ENCODE measurements at places on chromosomes 1 and 21.

- DNase-seq: no peak
Observed at GRCh38 chr1:222953585-222953984, 138.7 kb downstream of the DISP1 start.

- DNase-seq: no peak
Observed at GRCh38 chr1:42793824-42794223, 9.0 kb downstream of the TMEM269 start.

DNA sequence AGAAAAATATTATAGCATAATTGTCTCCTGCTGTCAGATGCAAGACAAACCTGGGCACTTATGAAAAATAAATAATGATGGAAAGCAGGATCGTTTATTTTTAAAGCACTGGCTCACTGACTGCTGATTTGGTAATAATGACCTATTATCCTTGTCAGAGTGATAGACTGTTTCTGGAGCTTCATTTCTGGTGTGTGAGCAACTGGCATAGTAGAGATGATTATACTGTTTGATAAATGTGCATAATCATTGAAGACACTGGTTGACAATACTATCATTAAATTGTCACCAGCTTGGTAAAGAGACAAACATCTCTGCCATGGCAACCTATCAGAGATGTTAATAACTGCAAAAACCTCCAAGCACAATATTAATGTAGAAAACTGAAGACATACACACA, 179.9 kb upstream of the ZNF644 start:
- peak; percentile 25 for DNase-seq

- DNase-seq: no peak
Observed at GRCh38 chr1:15411593-15412137, 2.0 kb downstream of the EFHD2 start.

DNA sequence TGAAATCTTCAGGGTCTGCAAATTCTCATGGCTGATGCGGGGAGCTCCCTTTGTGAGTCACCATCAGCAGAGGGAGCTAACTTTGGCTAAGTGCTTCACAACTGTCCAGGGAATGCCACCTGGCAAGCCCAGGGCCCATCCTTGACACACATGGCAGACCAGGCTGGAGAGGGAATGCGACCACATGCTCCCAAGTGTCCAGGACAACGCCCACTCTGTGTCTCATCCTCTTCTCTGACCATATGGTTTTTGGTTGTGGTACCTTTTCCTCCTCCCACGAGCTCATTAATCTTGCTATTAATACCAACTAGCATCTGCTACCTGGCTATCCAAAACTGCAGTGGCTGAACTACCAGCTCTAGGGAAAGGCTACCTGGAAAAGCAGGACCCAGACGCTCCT, 37.1 kb upstream of the CLSTN1 start:
- no peak for DNase-seq

- DNase-seq: no peak
Observed at GRCh38 chr21:41647806-41648561, 118.9 kb downstream of the RIPK4 start.

GRCh38 chr1:214318956-214319736, 38.2 kb downstream of the SMYD2 start:
- DNase-seq: no peak

DNA sequence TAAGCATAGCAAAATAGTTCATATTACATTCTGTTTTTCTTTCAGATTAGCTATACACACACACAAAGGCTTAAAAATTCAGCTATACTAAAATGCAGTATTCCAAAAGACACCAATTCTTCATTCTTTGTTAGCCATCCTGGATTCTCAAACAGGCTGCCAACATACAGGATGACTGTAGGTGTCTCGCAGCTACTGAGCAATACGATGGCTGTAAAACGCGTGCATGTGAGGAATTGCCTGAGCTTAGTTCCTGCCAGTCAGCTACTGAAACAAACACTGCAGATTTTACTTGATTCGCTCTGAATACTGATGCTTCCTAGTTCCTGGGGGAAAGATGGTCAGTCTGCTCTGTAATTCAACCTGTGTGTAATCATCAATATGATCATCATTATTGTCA, 24.7 kb upstream of the HMGN1 start:
- no peak for DNase-seq

DNA sequence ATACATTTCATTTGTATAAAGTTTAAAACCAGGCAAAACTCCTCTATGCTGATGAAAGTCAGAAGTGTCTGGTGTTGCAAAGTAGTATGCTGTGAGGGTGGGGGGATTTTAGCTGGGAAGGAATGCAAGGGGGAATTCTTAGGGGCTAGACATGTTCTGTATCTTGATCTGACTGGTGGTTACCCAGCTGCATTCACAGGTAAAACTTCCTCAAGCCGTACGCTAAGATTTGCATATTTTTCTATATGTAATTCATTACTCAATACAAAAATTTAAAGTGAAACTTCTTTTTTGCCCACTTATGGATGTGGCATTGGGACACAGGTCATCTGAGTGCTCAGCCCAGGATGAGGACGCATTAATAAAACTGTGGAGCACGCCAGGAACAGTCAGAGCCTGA, 323.3 kb downstream of the PAPPA2 start:
- no peak for DNase-seq

DNA sequence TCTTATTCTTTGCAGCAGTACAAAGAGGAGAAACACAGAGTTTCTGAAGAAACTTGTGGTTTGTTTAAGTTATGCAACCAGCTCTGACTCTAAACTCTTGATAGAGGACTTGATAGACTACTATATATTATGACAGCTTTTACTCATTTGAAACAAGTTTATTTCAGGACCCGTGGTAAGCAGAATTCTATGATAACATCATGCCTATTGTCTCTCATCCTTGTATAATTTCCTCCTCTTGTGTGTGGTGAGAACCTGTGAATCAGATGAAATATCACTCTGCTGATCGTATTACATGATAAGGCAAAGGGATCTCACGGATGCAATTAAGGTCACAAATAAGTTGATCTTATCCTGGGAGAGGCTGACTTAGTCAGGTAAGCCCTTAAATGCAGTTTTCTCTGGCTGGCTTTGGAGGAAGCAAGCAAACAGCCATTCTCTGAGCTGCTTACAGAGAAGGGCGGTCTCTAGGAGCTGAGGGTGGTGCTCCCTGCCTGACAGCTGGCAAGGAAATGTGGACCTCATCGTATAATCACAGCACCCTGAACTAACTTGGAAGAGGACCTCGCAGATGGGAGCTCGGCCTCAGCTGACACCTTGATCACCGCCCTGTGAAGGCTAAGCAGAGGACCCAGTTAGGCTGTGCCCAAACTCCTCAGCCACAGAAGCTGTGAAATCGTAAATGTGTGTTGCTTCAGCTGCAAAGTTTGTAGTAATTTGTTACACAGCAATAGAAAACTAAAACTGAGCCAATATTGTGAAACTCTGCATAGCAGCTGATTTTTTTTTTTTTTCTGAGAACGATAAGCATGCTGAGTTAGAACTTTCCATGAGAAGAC, 151.1 kb upstream of the DPT start:
- DNase-seq: no peak

- DNase-seq: no peak
Observed at GRCh38 chr1:64100791-64101190, 102.6 kb upstream of the UBE2U start.

GRCh38 chr21:40768056-40768455, 78.9 kb downstream of the DSCAM start:
- no peak for DNase-seq

DNA sequence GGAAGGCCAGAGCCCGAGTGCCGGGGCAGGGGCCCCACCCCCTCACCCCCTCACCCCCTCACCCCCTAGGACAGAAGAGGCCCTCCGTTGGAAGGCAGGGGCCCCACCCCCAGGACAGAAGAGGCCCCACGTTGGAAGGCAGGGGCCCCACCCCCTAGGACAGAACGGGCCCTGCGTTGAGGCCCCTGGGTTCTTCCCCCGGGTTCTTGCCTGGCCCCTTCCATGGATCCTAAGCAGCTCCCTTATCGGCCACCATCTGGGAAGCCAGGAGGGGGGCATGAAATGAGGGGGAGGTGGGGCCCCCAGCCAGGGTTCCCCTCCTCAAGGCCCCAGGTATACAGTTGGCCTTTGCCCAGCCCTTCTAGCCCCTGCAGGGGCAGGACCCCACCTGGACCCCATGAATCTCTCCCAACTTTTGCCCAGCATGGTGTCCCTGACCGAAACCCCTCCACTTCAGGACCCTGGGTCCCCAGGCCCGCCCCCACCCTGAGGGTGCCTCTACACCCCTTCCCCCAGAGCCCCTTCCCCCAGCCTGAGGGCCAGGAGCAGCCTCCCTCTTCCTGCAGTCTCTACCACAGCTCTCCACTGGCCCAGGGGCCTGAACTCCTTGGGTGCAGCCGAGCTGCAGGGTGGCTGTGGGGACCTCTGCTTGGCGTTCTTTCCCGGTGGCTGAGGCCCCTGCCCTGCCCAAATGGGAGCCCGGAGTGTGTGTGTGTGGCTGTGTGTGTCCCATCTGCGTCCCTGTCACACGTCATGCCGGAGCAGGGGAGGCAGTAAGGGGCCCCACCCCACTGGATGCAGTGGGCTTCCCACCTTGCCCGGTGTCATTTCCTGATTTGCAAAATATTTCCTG, 4.3 kb upstream of the VWA1 start:
- no peak for DNase-seq

- no peak for DNase-seq
Observed at GRCh38 chr1:171468120-171468750, 17.1 kb upstream of the PRRC2C start.

GRCh38 chr1:201917362-201918033, 28.8 kb downstream of the SHISA4 start:
- DNase-seq: no peak

DNA sequence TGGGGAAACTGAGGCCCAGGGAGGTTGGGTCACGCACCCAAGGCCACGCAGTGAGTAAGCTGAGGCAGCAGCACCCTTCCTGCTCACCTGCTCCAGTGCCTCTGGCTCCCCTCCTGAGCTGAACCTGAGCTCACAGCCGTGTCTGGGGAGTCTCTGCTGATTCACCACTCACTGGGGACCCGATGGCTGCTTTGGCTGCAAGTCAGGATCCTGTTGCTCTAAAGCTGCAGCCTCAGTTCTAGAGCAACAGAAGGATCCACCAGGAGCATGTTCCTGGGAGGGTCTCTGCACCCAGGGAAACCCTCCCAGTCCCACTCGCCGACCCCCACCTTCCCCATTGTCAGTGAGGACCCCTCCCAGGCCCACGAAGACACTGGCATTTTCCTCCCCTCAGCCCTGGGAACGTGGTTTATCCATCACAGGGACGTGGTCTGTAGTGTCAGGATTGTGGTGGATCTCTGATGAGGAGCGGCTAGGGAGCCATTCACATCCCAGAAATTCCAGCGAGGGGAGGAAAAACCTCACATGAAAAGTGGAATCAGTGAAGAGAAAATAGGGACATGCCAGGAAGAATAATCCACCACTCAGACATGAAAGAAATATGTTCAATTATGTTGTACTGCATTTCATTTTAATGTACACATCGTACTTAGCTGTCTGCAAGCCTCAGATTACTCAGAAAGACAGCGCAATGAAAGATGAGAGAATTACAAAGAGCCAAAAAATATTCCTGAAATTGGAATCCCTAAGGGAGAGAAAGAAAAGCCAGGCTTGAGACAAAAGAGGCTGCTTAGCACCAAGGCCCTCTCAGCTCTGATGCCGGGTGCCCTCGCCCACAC, 447.2 kb downstream of the MATN1 start:
- DNase-seq: no peak

DNA sequence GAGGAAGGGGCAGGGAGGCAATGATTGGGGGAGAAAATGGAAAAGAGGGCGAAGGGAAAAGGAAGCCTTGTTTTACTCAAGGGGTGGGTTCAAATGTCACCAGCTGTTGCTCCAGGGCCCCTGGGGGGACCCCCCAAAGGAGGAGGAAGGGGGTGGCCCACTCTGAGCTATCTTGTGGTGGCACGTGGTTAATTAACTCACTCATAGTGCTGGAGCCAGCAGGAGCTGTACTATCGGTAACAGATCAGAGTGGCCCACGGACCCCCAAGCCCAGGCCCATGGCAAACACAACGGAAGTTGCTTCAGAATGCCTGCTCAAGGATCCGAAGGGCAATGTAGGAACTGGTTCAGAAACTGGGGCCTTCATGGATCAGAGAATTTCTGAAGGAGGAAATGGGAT, 7.2 kb downstream of the TFF2 start:
- no peak for DNase-seq

GRCh38 chr1:9490605-9491339, 48.5 kb upstream of the SLC25A33 start:
- peak; percentile 52 for DNase-seq

DNA sequence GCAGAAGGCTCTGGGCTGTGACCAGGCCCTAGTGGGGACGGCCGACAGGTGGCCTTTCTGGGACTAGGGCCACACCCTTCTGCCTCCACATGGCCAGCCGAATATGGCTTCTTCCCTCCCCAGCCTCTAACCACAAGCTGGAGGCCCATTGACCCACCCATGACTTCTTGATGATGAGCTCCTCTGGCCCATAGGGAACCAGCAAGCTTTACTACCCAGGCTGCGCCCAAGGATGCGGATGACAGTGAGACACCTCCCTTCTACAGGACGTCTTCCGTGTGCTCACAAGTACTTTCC, 41.0 kb downstream of the LDLRAD2 start:
- DNase-seq: no peak

GRCh38 chr1:53561503-53562105, 102.4 kb downstream of the DMRTB1 start:
- no peak for DNase-seq

GRCh38 chr1:11134898-11135266, 35.2 kb upstream of the EXOSC10 start:
- DNase-seq: no peak

GRCh38 chr21:27466140-27466539, 499.3 kb upstream of the ADAMTS5 start:
- DNase-seq: no peak

DNA sequence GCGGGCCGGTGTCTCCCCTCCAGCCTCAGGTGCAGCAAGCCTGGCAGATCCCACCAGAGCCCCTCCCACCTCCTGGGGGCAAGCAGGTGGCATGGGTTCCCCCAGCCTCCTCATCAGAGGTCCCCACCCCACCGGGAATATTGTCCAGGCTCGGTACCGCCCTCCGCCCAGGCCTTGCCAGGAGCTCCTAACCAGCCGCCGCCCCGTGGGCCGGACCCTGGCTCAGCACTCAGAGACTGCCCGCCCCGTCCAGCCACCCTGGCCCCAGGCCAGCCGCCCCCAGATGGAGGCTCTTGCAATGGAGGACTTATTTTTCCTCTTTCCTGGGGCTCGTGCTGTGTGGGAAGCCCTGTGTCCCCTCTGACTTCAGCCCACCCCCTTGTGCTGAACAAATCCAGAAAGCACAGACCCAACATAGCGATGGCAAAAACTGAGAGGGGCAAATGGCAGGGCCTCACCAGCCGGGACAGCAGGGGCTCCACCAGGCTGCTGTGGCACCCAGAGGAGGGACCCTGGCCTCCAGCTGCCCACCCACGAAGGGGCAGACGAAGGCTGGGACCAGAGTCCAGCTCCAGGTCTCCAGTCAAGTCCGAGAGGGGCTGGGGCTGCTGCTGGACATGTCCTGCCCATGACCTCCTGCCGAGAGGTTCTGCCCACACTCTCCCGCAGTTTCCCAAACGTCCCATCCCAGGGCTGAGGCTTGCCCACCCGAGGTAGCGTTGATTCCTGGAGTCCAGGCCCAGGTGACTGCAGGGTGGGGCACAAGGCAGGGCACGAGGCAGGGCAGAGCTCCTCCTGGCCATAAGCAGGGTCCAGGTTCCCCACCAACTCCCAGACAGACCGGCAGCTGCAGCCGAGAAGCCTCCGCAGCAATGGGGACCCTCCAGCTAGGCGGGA, 7.5 kb downstream of the MEGF6 start:
- no peak for DNase-seq

Data from NCI-H1930 (cell line).